ENCODE measurements at places on chromosomes 16 and 17.

DNA sequence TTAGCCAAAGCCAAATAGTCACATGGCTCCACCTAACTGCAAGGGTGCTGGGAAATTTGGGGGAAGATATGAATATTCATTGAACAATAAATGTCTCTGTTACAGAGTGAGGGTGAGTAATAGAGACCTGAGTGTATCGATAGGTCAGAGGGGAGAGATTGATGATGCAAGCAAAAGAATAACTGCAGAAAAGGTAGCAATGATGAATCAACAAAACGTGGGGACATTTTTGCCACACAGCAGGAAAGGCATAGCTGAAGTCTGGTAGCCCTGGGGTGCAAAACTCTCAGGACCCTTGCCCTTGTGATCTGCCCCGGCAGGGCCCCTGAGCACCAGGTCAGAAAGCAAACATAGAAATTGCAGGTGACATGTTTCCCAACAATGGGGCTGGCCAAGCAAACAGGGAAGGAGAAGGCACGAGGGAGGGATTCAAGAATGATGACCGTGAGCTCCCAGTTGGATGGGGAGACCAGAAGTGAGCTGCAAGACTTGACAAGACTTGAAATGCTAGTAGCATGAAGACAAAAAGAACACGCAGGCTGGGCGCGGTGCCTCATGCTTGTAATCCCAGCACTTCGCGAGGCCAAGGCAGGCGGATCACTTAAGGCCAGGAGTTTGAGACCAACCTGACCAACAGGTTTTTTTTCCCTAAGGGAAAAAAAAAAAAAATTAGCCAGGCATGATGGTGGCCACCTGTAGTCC lies 12.7 kb upstream of the HERPUD1 start:
- DNase-seq: no peak

DNA sequence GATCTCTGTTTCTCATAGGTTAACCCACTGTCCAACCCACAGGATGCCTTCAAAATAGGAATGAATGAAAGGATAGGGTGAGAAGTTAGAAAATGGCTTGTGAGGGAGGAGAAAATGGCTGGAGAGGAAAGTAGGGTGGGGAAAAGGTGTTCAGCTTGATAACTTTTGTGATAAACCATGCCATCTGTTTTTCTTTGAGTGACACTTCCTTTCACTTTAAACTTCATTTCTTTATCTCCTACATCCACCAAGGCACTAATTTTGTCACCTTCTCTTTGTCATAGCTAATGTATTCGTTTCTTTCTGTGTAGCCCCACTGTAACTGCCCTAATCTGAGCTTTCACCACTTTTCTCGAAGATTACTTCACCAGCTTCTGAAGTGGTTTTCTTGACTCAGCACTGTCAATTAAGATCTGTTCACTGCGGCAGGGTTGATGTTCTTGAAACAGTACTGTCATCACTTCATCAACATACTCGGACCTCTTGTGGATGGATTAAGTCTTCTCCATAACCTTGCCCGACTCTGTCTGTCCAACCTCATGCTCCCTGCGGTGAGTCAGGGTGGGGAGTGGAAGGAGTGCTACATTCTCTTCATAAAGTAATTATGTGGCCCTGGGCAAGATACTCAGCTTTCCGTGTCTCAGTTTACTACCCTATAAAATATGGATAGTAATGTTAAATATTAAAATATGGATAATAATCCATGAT lies 5.5 kb upstream of the KRT10 start:
- DNase-seq: no peak

- DNase-seq: no peak
Measured at GRCh38 chr16:13181432-13181831, 280.0 kb downstream of the SHISA9 start.

DNA sequence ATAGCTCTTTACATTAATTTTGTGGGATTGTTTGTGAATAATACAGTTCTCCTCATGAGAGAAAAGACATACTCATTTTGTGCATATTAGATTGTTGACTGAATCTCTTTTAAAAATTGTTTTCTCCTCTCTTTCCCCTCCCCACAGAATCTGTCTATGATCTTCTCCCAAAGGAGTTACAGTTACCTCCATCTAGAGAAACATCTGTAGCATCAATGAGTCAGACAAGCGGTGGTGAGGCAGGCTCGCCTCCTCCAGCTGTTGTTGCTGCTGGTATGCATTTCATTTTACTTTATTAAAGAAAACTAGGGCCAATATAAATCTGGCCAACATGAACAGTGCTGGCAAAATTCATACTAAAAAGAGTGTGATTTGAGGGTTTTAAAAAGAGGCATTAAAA lies 60.5 kb downstream of the NFAT5 start:
- no peak for DNase-seq

- DNase-seq: no peak
Measured at GRCh38 chr16:65413861-65414260, 292.0 kb upstream of the CDH11 start.

DNA sequence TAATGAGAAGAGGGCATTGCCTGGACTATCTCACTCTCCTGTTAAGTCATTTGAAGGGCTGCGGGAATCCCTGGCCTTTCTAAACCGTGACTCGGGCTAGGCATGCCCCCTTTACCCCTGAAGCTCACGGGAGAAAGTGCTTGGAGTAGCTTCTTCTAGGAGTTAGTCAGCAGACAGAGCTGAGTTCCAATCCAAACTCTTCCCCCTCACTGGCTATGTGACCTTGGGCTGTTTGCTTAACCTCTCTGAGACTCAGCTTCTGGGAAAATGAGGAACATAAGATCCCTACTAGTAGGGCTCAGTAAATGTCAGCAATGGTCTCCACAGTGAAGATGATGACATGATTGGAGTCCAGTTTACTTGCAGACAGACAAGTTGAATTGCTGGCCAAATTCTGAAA lies 5.7 kb upstream of the B9D1 start:
- peak; percentile 72 for DNase-seq

DNA sequence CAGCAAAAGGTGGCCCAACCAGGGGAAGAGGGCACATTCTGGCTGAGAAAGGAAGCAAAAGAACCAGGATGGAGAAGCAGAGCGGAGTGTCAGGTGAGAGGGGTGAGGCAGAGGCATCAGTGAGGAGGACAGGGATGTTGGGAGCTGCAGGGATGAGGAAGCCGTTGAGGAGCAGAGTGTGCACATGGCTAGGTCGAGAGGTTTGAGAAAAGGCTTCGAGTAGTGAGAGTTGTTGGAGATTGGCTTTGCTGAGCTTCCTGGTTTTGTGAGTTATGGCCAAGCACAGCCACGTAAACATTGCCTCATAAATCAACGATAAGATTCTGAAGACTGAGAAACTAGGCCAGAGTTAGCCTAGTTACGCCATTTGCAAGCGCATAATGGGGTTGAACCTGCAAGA lies 26.9 kb downstream of the DNAH2 start:
- no peak for DNase-seq

- DNase-seq: peak; percentile 78
Measured at GRCh38 chr16:2473999-2474876, 689 bp upstream of the TBC1D24 start.

DNA sequence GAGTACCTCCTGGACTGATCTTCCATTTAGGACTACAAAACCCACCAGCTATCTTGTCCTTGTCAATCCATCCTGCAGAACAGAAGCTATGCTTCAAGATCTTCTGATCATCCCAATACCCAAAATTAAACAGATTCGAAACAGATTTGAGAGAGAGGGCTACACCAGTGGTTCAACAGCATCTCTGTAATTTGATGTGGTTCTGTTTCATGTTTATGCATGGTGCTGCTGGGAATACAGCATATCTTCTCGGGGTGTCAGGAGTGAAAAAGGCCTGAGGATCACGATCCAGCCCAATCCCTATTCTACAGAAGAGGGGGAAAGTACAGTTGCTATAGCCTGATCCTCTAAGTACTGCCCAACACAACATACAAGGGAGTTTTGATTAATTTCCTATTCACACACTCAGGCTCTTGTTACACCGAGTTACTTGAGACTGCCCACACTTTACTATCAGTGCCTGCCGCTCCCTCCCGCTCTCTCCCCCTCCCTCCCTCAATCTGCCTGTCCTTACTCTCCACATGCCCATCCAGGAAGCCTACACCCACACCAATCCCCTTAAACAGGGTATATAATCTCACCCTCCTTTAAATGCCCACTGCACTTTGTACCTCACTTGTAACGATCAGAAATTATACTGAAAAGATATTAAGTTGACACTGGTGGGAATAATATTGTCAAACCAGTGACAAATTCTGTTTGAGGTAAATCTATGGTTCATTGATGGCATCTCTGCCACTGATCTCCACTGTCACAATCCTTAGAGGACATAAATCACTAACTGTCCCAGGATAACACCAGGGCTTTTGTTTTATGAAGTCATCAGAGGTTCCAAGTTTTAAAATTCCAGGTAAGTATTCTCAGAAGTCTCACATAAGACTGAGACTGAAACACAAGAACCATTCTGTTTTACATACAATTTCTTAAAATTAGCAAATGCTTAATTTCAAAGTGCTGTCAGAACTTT lies 89.3 kb upstream of the PLEKHM1 start:
- no peak for DNase-seq

DNA sequence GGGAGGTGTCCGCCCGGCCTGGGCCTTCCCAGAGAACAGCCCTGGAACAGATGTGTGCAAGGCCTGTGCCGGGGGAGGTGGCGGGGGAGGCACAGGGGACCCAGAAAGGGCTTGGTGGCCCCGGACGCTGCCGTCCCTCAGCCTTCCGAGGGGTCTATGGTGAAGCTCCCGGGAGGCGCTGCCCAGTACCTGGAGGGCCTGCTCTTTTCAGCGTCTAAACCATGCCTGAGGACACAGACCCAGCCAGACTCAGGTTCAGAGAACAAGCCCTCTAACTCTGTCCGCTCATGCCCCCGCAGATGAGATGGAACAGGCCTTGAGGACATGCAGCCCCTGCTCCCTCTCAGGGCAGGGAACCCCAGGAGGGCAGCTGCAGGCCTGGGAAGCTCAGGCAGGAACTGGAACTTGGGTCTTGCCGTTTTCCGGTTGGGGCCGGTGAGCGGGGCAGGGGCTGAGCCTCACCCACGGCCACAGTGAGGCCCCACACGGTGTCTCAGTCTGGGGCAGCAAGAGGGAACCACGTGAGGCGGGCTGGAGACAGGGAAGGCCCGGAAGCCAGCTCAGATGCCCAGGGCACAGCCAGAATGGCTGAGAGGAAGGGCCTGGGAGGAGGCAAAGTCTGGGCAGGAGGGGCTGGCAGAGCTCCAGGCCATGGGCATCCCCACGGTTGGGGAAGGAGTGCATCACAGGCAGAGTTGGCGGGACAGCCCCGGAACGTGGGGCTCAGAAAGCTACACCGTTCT lies 12.5 kb downstream of the SLC16A3 start:
- DNase-seq: peak; percentile 98

DNA sequence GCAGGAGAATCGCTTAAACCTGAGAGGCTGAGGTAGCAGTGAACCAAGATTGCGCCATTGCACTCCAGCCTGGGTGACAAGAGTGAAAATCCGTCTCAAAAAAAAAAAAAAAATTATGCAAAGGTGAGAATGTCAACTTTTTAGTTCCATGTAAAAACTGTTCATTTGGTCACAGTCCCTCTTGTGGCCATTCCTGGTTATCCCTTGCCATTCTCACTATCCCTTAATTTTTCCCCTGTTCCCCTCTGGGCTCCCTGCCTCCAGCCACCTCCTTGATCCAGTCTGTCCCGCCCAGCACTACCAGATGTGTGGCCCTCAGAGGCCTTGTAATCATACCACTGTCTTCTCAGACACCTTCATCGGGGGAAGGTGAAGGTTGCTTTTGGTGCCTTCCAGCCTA lies 23.4 kb downstream of the DCAF7 start:
- DNase-seq: no peak

DNA sequence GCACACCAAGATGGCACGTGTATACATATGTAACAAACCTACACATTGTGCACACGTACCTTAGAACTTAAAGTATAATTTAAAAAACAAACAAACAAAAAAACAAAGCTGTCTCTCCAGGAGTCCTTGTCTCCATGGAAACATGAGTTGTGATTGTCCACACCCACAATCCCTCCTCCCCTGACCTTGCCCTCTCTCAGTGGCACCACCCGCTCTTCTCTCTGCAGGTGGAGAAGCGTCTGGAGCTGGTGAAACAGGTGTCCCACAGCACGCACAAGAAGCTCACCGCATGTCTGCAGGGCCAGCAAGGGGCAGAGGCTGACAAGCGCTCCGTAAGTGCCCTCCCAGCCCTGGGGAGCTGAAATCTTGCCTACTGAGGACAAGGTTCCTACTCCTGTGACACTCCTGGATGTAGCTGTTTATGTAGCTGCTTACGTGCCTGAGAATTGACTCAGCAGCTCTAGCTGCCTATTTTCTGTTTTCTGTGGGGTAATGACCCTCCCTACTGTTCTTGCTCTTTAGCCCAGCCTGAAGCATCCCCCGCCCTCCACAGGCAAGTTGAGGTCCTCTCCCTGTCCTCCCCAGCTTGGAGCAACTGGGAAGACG lies 107.0 kb downstream of the ARHGAP44 start:
- no peak for DNase-seq

GRCh38 chr16:785563-786535 lies 2.3 kb downstream of the RPUSD1 start:
- DNase-seq: peak; percentile 81

DNA sequence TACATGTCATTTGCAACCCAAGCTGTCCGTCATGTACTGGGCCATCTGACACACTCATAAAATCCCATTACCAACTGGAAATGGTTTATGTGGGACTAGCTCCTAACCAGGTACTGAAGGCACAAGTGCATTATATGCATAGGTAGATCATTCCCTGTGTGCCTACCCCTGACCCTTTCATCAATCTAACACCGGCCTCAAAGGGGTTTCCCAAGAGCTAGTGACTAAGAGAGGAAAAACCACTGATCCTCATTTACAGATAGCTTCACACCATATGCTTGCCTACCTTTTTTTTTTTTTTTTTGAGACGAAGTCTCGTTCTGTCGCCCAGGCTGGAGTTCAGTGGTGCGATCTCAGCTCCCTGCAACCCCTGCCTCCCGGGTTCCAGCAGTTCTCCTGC lies 449.8 kb downstream of the SLC39A11 start:
- peak; percentile 9 for DNase-seq

GRCh38 chr16:84608282-84608681 lies 9.6 kb downstream of the COTL1 start:
- DNase-seq: no peak

DNA sequence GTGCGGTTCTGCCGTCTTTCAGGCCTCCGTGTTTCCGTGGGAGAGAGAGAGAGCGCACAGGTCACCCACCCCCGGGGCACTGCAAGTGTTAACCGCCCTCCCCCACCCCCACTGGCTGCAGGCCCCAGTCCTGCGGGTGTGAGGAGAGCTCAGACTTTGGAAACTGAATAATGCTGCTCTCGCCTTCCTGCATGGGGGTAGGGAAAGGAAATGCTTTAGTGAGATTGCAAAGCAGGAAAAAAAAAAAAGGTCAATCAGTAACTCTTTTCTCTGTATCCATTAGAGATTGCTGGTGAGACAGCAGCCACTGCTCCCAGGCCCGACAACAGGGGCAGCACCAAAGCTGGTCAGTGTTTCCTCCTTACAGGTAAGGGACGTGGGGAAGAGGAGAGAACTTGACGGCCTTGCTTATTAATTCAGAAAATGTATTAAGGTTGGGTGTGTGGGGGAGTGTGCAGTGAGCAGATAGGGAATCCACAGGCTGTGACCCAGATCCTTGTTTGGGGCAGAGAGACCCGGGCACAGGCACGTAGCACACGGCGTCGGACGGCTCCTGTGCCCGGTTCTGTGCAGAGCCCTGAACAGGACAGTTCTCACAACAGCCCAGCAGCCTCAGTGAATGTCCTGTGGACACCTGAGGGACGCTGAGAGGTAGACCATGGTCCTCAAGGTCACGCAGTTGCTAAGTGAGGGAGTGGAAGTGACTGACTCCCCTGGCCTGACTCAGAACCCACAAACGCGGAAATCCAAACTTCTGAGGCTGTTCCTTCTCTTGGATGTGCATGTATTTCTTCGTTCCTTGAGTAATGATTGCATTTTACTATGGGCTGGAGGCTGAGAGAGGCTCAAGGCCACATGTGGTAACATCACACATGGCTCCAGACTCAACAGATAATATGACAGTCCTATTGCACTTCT lies 156.5 kb downstream of the FOXL1 start:
- no peak for DNase-seq

Data from suppressor macrophage treated with lipopolysaccharide for 1 hour (primary cell).